Stimulated activated CD8-positive, alpha-beta memory T cell treated with anti-CD3 and anti-CD28 coated beads, Interleukin-2, amount 100 ng/mL, for 1 hour (primary cell): ENCODE measurements at places on chromosomes 5 and 9.

DNA sequence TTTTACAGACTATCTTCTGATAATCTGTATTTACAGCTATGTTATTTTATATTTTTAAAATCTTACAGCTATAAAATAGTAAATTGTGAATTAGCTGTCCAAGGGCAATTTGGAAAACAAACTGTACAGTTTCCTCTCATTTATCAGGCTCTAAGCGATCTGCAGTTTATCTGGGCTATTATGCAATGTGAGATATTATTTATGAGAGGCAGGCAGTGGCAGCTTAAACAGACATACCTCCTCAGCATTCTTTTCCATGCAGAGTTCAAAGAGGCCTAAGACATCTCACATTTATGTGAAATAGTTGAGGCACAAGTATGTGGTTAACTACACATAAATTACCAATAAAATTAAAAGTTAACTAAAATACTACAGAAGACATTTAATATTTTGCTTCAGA is 10.2 kb downstream of the NIPSNAP3B start:
- no peak for DNase-seq

- DNase-seq: no peak
Observed at GRCh38 chr5:3736926-3737325, 141.3 kb downstream of the IRX1 start.

GRCh38 chr5:176693477-176693851 is 46.2 kb downstream of the TSPAN17 start:
- no peak for DNase-seq

DNA sequence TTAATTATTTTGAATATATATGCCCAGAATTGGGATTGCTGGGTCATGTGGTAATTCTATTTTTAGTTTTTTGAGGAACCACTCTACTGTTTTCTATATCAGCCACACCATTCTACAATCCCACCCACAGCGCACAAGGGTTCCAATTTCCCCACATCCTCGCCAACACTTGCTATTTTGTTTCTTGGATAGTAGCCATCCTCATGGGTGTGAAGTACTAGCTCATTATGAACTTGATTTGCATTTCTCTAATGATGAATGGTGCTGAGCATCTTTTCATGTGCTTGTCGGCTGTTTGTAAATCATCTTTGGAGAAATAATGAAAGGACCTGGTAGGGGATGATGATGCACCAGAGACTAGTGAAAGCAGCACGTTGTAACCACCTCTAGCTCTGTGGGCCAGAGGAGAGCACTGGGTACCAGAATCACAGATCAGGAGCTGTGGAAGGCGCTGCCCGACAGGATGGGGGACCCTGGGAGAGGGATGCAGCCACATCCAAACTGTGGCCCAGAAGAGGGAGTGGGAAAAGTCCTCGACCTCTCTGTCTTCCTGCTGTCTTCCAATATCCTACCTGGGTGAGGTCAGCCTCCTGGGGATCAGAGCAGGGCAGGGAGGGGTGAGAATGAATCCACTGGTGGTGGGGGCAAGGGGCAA is 155.4 kb downstream of the RGS3 start:
- no peak for DNase-seq

DNA sequence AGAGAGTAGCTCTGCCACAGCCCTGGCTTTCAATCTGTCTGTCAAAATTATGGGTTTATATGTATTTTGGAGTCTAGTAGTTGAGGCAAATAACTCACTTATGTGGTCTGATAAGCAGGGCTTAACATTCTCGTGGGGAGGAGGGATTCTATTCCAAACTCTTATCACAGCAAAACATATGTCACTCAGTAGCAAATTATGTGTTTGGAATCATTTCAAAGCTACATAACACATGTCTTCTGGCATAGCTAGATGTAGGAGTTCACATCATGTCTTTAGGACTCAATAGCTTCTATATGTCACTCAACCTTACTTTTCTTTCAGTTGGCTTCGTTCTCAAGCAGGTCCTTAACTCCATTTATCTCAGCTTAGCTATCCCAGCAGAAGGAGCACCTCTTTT is 144.5 kb upstream of the SEMA6A start:
- no peak for DNase-seq
